Heart right ventricle (tissue), 16 donors: ENCODE measurements at places on chromosomes 1 and 21. TPM values are rescaled to one million over a fixed set of nuclear protein-coding genes. Genes with fewer than 3 reads are reported as not detected.
A peak's percentile ranks its signal among the peaks of the same experiment; 100 is the strongest.

DNA sequence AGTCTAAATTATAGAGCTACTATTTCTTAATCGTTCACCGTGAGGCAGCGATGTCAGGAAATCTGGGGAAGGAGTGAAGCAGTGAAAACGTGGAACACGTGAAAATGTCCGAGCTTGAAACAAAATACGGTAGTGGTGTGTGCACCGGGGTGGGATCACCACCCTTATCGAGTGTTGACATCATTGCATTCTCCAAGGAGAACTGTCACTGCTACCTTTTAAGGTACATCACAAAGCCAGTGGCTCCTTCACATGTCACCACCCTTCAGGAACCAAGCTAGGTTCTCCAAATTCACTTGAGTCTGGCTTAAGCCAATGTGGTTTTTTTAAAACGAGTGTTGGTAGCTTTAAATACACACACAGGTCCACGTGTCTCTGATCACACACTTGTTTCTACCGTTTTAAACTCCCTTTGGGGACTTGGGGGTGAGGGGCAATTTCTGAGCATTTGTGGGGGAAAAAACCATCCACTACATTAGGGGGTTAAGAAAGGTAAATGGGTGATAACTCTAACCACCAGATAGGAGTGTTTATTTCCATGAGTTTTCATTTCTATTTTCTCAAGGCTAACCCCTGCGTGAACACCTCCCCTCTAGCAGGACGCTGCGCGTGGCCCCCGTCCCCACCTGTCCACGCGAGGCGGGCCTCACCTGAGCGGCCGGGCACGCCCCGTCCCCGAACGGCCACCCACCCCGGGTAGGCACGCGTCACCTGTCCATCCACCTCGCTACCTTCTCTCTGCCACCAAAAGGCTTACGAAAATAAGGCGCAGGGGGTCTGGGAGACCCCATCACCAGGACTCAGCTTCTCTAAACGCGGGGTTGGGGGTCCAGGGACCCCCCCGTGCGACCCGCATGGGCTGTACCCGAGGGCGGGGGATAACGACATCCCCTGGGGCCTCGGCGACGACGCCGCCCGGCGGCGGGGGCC lies 978 bp downstream of the PRDM15 start:
- peak overlapping the region; percentile 77 for H3K4me3 ChIP-seq
- no peak for DNase-seq
- H3K27ac ChIP-seq: peak overlapping the region; percentile 44
- no peaks in the 10 kb centered on the region for H3K27me3 ChIP-seq
- H3K4me1 ChIP-seq: peaks cover 20% of the 10 kb centered on the region

GRCh38 chr21:36654324-36654723 lies 44.6 kb upstream of the SIM2 start:
- H3K4me3 ChIP-seq: no peak overlapping the region
- no peaks in the 10 kb centered on the region for H3K36me3 ChIP-seq
- no peak for DNase-seq
- no peak overlapping the region for H3K27ac ChIP-seq
- H3K27me3 ChIP-seq: peaks cover 29% of the 10 kb centered on the region
- no peaks in the 10 kb centered on the region for H3K4me1 ChIP-seq

DNA sequence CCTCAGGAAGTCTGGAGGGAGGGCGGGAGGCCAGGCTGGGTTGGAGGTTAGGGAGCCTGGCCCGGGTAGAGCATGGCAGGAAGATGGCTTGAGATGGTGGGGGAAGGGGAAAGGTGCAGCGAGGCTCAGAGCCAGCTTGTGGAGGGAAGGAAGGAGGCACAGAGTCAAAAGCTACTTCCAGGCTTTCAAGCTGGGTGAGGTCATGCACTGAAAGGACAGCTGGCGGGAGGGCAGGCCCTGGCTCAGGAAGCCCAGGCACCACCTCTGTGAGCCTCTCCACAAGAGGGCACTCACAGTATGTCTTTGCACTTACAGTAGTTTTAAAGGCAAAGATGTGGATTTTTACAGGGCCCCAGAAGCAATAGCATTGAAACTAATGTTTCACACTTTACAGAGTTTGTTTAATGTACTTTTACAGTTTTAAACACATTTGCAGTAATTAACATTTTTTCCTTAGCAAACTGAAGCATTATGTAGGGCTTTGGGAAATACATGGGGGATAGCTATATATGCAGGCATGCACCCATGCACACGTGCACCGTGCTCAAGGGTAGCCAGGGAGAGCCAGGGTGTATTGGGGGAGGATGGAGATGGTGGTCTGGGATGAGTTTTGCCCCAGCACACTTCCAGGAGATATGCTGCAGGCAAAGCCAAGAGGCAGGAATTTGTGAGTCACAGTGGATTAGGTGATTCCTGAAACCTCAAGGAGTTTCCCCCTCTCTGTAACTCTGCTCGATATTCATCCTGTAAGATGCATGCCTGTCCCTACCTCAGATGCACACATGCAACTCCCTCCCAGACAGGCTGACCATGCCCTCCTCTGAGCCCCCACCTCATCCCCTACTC lies 6.1 kb upstream of the ADAM15 start:
- no peak overlapping the region for H3K4me3 ChIP-seq
- H3K4me1 ChIP-seq: peaks cover 16% of the 10 kb centered on the region
- DNase-seq: peak; percentile 72
- H3K36me3 ChIP-seq: no peaks in the 10 kb centered on the region
- H3K27ac ChIP-seq: peak overlapping the region; percentile 57
- no peaks in the 10 kb centered on the region for H3K27me3 ChIP-seq

- no peaks in the 10 kb centered on the region for H3K36me3 ChIP-seq
- no peak for DNase-seq
- no peak overlapping the region for H3K4me3 ChIP-seq
- no peaks in the 10 kb centered on the region for H3K27me3 ChIP-seq
Observed at GRCh38 chr1:112105557-112105956, 116.1 kb upstream of the KCND3 start.

- H3K27ac ChIP-seq: no peak overlapping the region
- H3K27me3 ChIP-seq: peaks cover 8% of the 10 kb centered on the region
- H3K4me3 ChIP-seq: no peak overlapping the region
- no peaks in the 10 kb centered on the region for H3K36me3 ChIP-seq
- no peak for DNase-seq
Observed at GRCh38 chr1:166972826-166973225, 2.5 kb downstream of the ILDR2 start.

DNA sequence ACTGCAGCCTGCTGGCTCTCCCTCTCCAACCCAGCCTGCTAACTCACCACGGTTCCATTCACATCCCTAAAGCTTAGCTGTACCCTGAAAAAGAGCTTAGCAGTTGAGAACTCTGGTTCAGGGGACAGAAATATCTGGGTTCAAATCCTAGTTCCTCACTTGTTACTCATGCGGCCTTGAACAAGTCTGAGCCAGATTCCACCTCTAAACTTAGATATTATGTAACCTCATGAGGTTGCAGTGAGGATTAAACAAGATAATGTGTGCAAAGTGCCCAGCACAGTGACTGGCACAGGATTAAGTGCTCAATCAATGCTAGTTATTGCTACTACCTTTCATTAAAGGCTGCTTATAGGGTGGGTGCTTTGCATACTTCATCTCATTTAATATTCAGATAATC lies 41.3 kb upstream of the DHCR24 start:
- DNase-seq: no peak
- H3K27me3 ChIP-seq: no peaks in the 10 kb centered on the region
- no peaks in the 10 kb centered on the region for H3K36me3 ChIP-seq
- H3K4me1 ChIP-seq: peaks cover 21% of the 10 kb centered on the region
- peak overlapping the region; percentile 75 for H3K27ac ChIP-seq
- no peak overlapping the region for H3K4me3 ChIP-seq

- no peak overlapping the region for H3K4me3 ChIP-seq
- no peaks in the 10 kb centered on the region for H3K27me3 ChIP-seq
- no peak for DNase-seq
- no peaks in the 10 kb centered on the region for H3K4me1 ChIP-seq
Observed at GRCh38 chr1:68255301-68255700, 23.0 kb upstream of the WLS start.

GRCh38 chr1:174021591-174022079 lies 522 bp downstream of the RC3H1 start:
- no peaks in the 10 kb centered on the region for H3K36me3 ChIP-seq
- H3K4me3 ChIP-seq: peak overlapping the region; percentile 94
- no peaks in the 10 kb centered on the region for H3K27me3 ChIP-seq
- H3K4me1 ChIP-seq: peaks cover 58% of the 10 kb centered on the region
- peak overlapping the region; percentile 94 for H3K27ac ChIP-seq
- DNase-seq: peak; percentile 37

- H3K4me3 ChIP-seq: no peak overlapping the region
- no peaks in the 10 kb centered on the region for H3K27me3 ChIP-seq
- H3K36me3 ChIP-seq: no peaks in the 10 kb centered on the region
- no peak overlapping the region for H3K27ac ChIP-seq
Observed at GRCh38 chr1:108573183-108573582, 13.3 kb downstream of the EEIG2 start.

DNA sequence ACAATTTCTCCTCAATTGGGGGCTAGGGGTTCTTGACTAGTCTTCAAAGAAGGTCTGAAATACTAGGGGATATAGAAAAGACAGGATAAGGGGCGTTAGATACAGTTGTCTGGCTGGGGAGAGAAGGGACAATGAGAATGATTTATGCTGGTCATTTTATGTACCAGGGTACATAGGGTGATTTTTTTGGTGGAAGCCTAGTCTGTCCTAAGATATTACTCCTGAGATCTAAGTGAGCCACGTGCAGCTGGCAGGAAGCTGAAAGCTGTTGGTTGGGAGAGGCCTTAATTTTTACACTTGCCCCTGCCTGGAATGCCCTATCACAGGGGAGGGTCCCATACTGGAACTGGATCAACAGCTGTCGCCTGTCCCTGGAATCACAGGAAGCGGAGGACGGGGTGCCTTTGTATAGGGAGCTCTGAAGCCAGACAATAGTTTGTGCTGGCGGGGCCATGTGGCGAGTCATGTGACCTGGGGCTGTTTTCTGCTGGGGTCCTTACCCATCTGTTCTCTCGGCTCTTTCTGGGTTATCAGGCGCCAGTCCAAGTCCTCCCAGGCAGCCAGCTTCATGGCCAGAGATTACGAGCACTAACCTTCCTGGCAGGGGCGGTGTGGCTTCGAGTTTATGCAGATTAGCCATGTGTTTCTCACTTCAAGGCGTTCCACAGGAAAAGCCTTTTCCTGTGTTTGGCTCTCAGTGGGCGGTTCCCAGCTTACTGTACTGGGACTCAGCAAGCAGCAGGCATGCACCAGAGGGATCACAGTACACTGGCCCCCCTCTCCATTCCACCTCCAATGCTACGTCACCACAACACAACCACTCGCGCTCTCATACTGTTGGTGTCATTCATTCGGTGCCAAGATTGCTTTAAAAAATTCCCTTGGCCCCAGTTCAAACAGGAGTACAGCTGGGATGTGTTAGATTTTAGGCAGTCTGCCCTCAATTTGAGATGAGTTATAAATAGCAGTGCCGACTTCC lies 27.5 kb downstream of the ARID1A start:
- peak; percentile 74 for DNase-seq
- no peaks in the 10 kb centered on the region for H3K27me3 ChIP-seq
- no peaks in the 10 kb centered on the region for H3K36me3 ChIP-seq
- no peak overlapping the region for H3K27ac ChIP-seq
- H3K4me1 ChIP-seq: peaks cover 94% of the 10 kb centered on the region

- H3K4me1 ChIP-seq: peaks cover 22% of the 10 kb centered on the region
- H3K27me3 ChIP-seq: no peaks in the 10 kb centered on the region
Observed at GRCh38 chr1:244851546-244852231, 12.7 kb downstream of the HNRNPU start.

DNA sequence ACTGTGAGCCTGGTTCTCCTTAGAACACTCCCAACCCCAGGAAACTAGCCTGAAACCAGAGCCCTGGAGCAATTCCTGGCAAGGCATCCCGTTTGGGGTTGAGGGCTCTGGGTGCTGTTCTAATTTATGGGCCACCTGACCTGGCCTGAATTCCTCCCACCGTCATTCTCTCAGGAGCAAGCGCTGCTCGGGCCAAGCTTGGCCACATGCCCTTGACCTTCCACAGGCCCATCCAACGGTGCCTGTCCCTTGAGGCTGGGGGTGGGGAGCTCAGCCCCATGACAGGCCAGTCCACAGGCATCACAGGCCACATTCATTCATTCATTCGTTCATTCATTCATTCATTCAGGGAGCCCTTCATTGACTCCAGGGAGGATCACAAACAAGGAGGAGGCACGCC lies 5.3 kb downstream of the PADI2 start:
- H3K27me3 ChIP-seq: peaks cover 35% of the 10 kb centered on the region
- H3K36me3 ChIP-seq: no peaks in the 10 kb centered on the region
- no peak overlapping the region for H3K4me3 ChIP-seq
- peak; percentile 38 for DNase-seq
- no peak overlapping the region for H3K27ac ChIP-seq
- peaks cover 5% of the 10 kb centered on the region for H3K4me1 ChIP-seq

GRCh38 chr1:29452463-29453230 lies 216.3 kb downstream of the PTPRU start:
- H3K4me1 ChIP-seq: no peaks in the 10 kb centered on the region
- H3K36me3 ChIP-seq: no peaks in the 10 kb centered on the region
- no peak for DNase-seq
- H3K27ac ChIP-seq: no peak overlapping the region
- H3K4me3 ChIP-seq: no peak overlapping the region

- H3K4me3 ChIP-seq: no peak overlapping the region
- DNase-seq: no peak
- no peaks in the 10 kb centered on the region for H3K36me3 ChIP-seq
- H3K4me1 ChIP-seq: peaks cover 7% of the 10 kb centered on the region
- H3K27me3 ChIP-seq: no peaks in the 10 kb centered on the region
Observed at GRCh38 chr1:109850827-109851226, 59.8 kb upstream of the CSF1 start.

GRCh38 chr1:10225573-10225972 lies 15.2 kb downstream of the KIF1B start:
- H3K4me3 ChIP-seq: no peak overlapping the region
- no peaks in the 10 kb centered on the region for H3K27me3 ChIP-seq
- peaks cover 82% of the 10 kb centered on the region for H3K4me1 ChIP-seq
- DNase-seq: no peak

GRCh38 chr21:41479686-41480085 lies 28.3 kb downstream of the TMPRSS2 start:
- H3K27me3 ChIP-seq: peaks cover 58% of the 10 kb centered on the region
- H3K4me1 ChIP-seq: no peaks in the 10 kb centered on the region
- no peak overlapping the region for H3K4me3 ChIP-seq
- no peaks in the 10 kb centered on the region for H3K36me3 ChIP-seq

- no peaks in the 10 kb centered on the region for H3K27me3 ChIP-seq
- no peaks in the 10 kb centered on the region for H3K36me3 ChIP-seq
- no peak overlapping the region for H3K27ac ChIP-seq
Observed at GRCh38 chr1:96374076-96374762, 347.4 kb upstream of the PTBP2 start.

Gene CDCA8
- 0.29 TPM for polyA plus RNA-seq

Gene CCDC181
- polyA plus RNA-seq: 0.51 TPM

Gene GPX7
- 22.9 TPM for polyA plus RNA-seq

Gene CYP4A22
- not detected for polyA plus RNA-seq

Gene C8A
- polyA plus RNA-seq: not detected

Gene HIVEP3
- polyA plus RNA-seq: 2.6 TPM

Gene VASH2
- 0.37 TPM for polyA plus RNA-seq

Gene OR2L8
- polyA plus RNA-seq: not detected

Gene LAPTM5
- 33.5 TPM for polyA plus RNA-seq
